MG63 (cell line): ENCODE measurements at places on chromosomes 5 and 9. TPM values are rescaled to one million over a fixed set of nuclear protein-coding genes. Genes with fewer than 3 reads are reported as not detected.
A peak's percentile ranks its signal among the peaks of the same experiment; 100 is the strongest.

GRCh38 chr9:75612754-75613153 lies 277.7 kb upstream of the PCSK5 start:
- no peak for DNase-seq

GRCh38 chr9:14097666-14098415 lies 216.1 kb downstream of the NFIB start:
- no peak for DNase-seq

The GRHPR gene
- total RNA-seq = 97.5 and 111 TPM in 2 replicates

The MUSK gene
- total RNA-seq = 1.9 and 2.2 TPM in 2 replicates

DNA sequence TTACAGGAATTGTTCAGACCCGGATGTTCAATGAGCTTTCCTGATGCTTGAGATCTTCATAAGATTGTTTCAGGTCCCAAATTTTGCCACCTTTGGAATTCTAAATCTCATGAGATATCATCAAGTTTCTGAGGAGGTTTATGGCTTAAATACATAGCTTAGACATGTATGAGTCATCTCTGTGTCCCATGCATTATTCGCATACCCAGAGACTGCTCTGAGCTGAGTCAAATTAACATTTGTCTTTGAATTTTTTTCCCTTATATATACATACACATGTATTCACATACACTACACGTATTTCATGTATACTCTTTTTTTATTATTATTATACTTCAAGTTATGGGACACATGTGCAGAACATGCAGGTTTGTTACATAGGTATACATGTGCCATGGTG lies 744.6 kb downstream of the BRINP1 start:
- no peak for DNase-seq

GRCh38 chr5:74355041-74355824 lies 285.3 kb downstream of the ENC1 start:
- no peak for DNase-seq

The RORB gene
- total RNA-seq = not detected in 2 replicates

GRCh38 chr5:35202319-35203111 lies 27.8 kb downstream of the PRLR start:
- peak; percentile 40 for DNase-seq

GRCh38 chr9:132443951-132444607 lies 34.1 kb downstream of the CFAP77 start:
- DNase-seq = no peak

The SMIM33 gene
- not detected in 2 replicates for total RNA-seq

DNA sequence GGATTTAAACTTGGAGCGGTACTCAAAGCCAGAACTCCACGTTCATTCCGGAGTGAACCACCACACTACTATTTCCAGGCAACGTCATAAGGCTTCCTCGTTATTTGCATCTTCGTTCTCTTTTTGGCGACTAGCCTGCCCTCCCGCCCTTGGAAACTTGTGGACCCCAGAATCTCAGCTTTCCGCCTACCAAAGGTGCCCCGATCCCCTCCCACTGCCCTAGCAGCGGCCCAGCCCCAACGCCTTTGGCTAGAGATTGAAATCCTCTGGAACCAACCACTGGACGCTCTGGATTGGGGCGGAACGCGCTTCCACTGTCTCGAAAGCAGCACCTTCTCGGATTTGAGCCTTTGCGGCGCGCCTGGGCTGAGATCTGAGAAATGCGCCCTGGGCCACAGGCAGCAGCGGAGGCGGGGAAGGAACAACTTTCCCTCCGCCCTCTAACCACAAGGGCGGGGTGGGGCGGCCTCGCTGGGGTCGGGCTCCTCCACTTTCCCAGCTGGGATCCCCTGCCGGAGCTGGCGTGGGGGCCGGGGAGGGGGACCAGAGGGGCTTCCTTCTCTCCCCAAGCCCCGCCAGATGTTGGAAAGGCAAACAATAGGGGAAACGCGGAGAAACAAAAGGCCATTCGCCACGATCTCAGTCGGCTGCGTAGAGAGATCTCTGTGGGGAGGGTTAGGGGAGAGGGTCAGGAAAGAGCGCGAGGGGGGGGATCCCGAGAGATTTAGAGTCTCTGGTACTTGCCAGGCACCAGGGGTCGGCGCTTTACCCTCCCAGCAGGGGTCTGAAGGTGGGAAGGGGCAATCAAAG lies 1.3 kb downstream of the MOB3B start:
- DNase-seq = no peak

DNA sequence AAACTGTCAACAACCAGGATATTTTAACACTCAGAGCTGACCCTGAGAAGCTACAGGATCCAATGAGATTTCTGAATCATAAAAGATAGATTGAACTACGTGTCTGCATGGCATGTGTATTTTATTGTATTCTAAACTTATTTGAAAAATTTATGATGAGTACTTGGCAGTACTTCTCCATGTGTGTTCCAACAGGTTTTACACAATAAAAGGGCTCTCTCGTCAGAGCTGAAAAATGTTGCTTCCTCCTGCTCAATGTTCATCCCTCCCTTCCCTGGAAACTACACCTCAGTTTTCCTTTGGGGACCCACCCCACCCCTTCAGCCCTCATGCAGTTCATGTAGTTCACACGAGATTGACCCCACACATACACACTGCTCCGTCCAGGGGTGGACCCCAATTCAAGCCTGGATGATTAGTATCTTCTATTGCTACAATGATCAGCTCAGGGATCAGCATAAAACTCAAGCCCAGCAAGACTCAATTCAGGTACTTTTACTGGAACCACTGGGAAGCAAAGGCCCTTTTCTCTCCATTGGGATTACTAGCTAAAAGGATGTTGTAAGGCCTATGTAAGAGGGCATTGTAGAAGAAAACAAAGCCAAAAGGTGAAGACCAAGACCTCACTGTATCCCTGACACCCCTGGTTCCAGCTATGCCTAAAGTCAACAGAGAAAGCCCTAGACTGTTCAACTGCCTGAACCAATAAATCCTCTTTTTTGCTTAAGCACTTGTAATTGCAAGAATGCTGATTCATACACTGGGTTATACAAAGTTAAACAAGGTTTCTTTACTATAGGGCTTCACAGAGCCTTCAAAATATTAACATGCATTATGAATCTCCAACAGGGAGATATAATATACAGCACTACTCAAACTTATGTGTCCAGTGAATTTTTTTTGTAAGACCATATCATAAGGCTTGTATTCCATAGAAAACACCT lies 112.6 kb downstream of the SAXO1 start:
- DNase-seq = peak; percentile 56

- DNase-seq = no peak
These were observed 92.9 kb upstream of the RAI14 start for GRCh38 chr5:34563269-34563668.

The ARL14EPL gene
- total RNA-seq = not detected in 2 replicates

The RLN2 gene
- not detected in 2 replicates for total RNA-seq

The HINT1 gene
- total RNA-seq = 515 and 863 TPM in 2 replicates

DNA sequence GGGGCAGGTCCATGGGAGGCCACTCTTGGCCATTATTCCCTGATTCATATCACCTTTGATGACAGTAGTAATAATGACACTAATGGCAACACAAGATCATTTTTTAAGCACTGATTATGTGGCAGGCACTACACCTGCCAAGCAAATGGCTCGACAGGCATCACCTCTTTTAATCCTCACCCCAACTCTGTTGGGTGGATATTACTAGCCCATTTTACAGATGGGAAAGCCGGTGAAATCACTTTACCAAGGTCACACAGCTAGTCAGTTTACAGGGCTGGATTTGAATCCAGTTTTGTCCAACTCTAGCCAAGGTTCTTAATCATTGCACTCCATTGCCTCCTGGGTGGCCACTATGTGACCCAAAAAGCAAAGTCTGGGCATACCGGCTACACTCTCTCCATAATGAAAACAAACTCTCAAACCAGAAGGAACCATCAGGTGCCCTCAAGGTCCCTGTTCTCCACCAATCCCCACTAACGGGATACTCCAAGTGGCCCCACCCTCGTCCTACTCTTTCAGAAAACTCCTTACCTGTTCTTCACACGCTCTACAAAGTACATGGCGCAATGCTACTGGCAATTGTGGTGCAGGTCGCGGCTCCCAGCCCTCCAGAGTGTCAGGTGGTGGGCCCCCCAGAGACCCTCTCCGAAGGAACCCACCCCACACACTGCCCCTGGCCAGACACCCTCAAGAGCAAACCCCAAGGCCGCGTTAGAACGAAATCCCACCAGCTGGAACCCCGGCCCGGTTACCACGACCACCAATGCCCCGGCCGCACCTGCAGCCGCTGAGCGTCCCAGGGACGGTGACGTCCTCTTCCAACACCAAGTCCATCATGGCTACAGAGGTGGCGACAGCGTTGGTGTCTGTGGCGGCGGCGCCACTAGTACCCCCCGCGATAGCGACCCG lies 572 bp downstream of the CDK5RAP2 start:
- peak; percentile 23 for DNase-seq

DNA sequence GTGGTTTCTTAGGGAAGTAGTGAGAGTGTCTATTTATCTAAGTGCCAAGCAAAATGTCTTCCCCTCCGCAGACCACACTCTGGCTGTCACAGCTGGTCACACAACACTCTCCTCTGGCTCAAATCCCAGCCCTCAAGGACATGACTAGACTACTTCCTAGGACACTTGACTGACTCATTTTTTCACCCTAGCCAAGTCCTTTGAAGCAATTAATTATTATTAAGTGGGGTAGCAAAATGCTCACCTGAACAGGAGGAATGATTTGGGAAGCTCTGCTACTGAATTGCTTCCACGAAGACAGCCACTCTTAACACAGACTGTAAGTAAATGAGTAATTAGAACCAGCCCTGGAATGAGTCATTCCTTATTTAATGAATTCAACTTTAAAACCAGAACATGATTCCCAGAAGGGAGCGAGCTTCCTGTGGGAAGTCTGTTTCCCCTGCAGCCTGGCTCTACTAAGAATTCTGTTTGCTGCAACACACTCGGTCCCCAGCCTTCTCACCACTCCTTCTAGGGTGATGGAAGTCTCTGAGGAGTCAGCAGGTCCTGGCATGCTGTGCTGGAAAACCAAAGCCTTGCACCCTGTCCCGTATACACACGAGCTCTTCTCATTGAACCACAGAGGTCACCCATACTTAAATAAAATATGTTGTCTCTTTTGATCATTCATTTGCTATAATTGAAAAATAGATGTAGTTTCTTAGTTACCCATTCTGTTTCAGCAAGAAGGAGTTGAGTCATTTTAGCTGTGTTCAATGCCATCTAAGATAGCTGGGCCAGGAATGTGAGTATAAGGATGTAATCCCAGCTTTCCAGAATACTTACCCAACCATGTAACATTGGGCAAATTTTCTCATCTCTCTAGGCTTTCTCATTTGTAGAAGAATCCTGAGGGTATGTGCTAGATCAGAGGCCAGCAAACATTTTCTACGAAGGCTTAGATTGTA lies 218.6 kb upstream of the RASEF start:
- no peak for DNase-seq

GRCh38 chr5:132747616-132748440 lies 602 bp downstream of the CCNI2 start:
- DNase-seq = no peak

GRCh38 chr5:72687288-72687687 lies 129.2 kb upstream of the TNPO1 start:
- DNase-seq = no peak

The ZDHHC11B gene
- not detected in 2 replicates for total RNA-seq
